Activated T-cell treated with anti-CD3 and anti-CD28 coated beads, Interleukin-2, amount 50 U/mL, for 72 hours (primary cell): ENCODE measurements at places on chromosomes 3 and 15. TPM values are rescaled to one million over a fixed set of nuclear protein-coding genes. Genes with fewer than 3 reads are reported as not detected.

GRCh38 chr3:188455748-188456147, 301.8 kb downstream of the LPP start:
- H3K27me3 ChIP-seq = no peaks in the 10 kb centered on the region
- H3K27ac ChIP-seq = no peak overlapping the region
- DNase-seq = no peak
- no peak overlapping the region for H3K4me3 ChIP-seq

- H3K27ac ChIP-seq = no peak overlapping the region
- no peak overlapping the region for H3K4me3 ChIP-seq
- no peaks in the 10 kb centered on the region for H3K36me3 ChIP-seq
- no peaks in the 10 kb centered on the region for H3K27me3 ChIP-seq
- H3K4me1 ChIP-seq = no peaks in the 10 kb centered on the region
These were observed 61.3 kb downstream of the LRRC3B start for GRCh38 chr3:26683902-26684301.

DNA sequence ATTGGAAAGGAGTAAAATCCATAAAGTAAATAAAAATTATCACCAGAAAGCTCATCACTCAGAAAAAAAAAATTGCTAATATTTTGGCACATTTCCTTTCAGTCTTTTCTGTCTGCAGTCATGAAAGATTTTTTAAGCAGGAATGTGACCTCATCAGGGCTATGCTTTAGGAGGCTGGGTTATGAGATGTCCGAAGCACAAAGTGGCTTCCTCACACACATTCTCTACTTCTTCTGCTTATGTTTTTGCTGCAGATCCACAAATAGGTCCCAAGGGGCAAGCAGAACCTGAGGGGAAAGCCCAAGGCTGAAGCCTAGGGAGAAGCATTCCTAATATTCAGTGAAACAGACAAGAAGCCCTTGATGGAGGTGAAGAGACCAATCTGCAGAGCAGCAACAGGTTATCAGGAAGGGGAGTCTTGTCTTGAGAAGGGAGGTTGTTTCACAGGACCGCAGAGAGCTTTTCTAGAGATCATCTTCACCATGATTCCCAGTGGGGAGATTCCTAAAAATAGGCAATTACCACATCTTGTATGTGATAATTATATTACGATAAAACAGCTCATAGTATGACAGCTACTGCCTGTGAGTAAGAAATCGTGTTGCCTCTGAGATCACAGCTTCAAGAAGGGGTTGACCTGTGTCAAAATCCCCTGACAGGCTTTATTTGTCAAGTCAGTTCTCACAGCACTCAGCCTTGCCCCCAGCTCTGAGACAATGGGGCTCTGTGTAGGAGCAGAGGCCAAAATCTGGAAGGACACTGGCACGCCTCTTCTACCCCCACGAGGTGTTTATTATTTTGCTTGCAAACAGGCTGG, 60.5 kb downstream of the IGF2BP2 start:
- H3K27me3 ChIP-seq = peaks cover 30% of the 10 kb centered on the region
- no peaks in the 10 kb centered on the region for H3K36me3 ChIP-seq
- H3K4me1 ChIP-seq = no peaks in the 10 kb centered on the region
- DNase-seq = no peak
- no peak overlapping the region for H3K4me3 ChIP-seq
- H3K27ac ChIP-seq = no peak overlapping the region

GRCh38 chr15:71201477-71201876, 86.2 kb downstream of the THSD4 start:
- H3K36me3 ChIP-seq = no peaks in the 10 kb centered on the region
- no peak for DNase-seq
- H3K4me3 ChIP-seq = no peak overlapping the region

- H3K27ac ChIP-seq = no peak overlapping the region
- no peak overlapping the region for H3K4me3 ChIP-seq
These were observed 240.2 kb downstream of the CD47 start for GRCh38 chr3:107850681-107851080.

DNA sequence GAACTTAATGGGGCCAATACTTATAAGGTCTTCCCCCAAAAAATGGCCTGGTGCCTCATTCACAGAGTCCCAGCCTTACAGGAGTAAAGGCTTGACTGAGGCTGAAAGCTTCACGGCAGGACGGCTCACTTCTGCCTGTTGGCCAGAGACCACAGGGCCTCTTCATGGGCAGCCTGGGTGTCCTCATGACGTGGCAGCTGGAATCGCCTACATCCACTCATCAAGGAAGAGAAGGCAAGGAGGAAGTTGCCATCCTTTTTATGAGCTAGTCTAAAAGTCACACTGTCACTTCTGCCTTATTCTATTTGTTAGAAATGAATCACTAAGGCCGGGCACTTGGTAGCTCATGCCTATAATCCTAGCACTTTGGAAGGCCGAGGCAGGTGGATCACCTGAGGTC, 89.3 kb upstream of the DGKG start:
- no peak overlapping the region for H3K27ac ChIP-seq
- no peaks in the 10 kb centered on the region for H3K4me1 ChIP-seq
- no peaks in the 10 kb centered on the region for H3K36me3 ChIP-seq
- H3K4me3 ChIP-seq = no peak overlapping the region
- H3K27me3 ChIP-seq = peaks cover 11% of the 10 kb centered on the region

DNA sequence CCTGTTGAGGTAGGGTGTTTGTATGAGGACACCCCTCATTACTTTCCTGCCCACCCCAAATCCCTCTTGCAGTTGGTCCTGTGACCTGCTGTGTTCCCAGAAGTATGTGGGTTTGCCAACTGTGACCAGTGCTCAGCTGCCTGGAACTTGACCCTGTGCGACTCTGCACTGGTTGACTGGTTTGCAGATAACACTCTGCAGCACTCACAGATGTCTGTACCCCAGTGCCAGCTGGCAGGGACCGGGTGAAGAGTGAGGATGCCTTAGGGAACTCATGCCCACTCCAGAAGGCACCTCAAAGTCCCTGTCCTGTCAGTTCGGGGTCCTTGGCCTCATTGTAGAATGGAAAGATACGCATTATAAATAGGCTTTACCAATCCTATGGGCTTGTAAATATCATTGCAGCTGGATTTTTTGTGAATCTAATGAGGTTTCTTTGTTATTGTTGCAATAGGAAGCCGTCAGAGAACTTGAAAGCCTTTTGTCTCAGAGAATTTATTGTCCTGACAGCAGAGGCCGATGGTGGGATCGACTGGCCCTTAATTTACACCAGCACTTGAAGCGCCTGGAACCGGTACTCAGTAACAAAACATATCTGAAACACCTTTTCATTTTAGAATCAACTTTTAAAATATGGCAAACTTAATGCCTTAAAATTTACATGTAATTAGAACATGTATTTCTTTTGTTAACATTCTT, 18.2 kb downstream of the FAN1 start:
- no peaks in the 10 kb centered on the region for H3K4me1 ChIP-seq
- DNase-seq = no peak
- peaks cover 16% of the 10 kb centered on the region for H3K36me3 ChIP-seq
- no peak overlapping the region for H3K27ac ChIP-seq

- peaks cover 8% of the 10 kb centered on the region for H3K27me3 ChIP-seq
- DNase-seq = peak; percentile 8
- no peak overlapping the region for H3K4me3 ChIP-seq
- peaks cover 20% of the 10 kb centered on the region for H3K4me1 ChIP-seq
These were observed 160.6 kb upstream of the IQSEC1 start for GRCh38 chr3:13233487-13234485.

DNA sequence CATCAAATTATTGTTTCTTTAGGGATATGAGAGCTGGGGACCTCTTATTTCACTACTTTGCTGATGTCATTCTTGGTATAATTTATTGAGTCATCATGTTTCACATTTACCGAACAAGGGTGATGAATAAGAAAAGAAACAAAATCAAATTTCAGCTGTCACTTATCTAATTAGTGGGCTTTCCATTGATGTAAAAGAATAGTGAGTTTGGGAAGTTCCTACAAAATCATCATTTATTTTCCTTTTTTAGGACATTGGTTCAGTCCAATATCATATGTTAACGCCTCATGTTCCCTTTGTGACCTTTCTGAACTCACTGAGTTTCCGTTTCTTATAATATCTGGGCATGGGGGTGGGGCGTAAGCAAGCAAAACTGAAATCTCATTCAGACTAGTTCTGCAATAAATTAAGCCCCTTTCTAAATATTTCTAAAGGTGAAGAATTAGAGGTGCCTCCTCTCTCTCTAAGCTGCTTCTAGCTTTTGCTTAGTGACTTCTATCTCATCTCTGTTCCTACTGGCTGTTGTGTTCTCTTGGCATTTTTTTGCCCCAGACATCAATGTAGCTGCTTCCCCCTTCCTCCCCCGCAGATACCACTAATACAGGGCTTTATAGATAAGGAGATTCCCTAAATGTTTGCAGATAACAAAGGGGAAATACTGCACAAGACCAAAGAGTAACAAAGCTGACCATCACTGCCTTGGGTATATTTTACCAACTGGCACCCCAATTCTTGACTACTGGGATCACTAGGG, 238.0 kb upstream of the CTNNB1 start:
- peaks cover 27% of the 10 kb centered on the region for H3K36me3 ChIP-seq
- H3K27me3 ChIP-seq = peaks cover 34% of the 10 kb centered on the region
- H3K27ac ChIP-seq = peak overlapping the region; percentile 50
- DNase-seq = no peak

DNA sequence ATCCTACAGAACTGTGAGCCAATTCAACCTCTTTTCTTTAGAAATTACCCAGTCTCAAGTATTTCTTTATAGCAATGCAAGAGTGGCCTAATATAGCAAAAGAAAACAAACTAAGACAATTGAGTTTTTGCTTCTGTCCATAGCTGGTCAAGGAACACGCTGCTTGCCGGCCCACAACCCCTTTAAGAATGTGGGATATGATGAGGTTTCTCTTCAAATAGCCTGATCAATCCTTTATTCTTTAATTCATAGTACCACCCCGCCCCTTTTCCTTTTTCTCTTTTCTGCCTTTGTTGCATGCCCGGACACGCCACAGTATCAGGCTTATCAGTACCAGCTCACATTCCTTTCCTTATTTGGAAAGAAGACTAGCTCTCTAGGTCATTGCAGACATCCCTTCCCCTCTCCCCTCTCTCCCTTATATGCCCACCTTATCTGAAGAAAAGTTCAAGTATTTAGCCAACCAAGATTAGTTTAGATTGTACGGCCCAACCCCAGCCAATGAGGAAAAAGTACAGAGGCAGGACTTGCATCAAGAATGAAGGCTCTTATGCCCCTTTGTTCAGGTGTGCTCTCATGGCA, 404.5 kb downstream of the OCA2 start:
- DNase-seq = no peak
- H3K27me3 ChIP-seq = no peaks in the 10 kb centered on the region
- H3K36me3 ChIP-seq = no peaks in the 10 kb centered on the region
- no peak overlapping the region for H3K4me3 ChIP-seq

Gene CADPS
- not detected for total RNA-seq

Gene IMPG2
- total RNA-seq = 0.82 TPM

GRCh38 chr3:74535281-74535680, 79.2 kb downstream of the CNTN3 start:
- H3K4me3 ChIP-seq = no peak overlapping the region
- H3K27me3 ChIP-seq = no peaks in the 10 kb centered on the region
- no peak for DNase-seq

GRCh38 chr15:75677465-75678323, 30.0 kb downstream of the SNX33 start:
- H3K27ac ChIP-seq = no peak overlapping the region
- no peak overlapping the region for H3K4me3 ChIP-seq
- no peaks in the 10 kb centered on the region for H3K36me3 ChIP-seq

DNA sequence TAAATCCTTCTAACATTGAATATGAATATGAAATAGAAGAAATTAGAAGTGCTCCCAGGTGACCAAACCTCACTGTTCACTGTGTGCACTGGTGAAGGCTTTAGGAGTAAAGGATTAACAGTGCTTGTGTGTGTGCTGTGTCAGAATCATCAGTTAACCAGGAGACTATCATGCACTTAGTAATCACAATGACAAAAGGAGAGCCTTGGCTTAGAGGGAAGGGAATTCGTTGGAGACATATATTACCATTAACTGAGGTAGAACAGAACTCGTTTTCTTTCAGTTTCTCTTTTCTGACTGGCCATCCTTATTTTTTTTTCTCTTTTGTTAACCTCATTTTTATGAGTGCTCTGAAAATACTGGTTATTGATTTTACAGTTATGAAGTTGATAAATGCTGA, 213.3 kb upstream of the GBE1 start:
- H3K27me3 ChIP-seq = no peaks in the 10 kb centered on the region
- DNase-seq = no peak
- no peak overlapping the region for H3K27ac ChIP-seq
- H3K36me3 ChIP-seq = no peaks in the 10 kb centered on the region
- H3K4me1 ChIP-seq = no peaks in the 10 kb centered on the region
- H3K4me3 ChIP-seq = no peak overlapping the region

Gene SEMA5B
- not detected for total RNA-seq

GRCh38 chr3:191269289-191270085, 59.7 kb upstream of the CCDC50 start:
- H3K4me3 ChIP-seq = no peak overlapping the region
- no peak overlapping the region for H3K27ac ChIP-seq
- no peak for DNase-seq
- no peaks in the 10 kb centered on the region for H3K27me3 ChIP-seq
- H3K36me3 ChIP-seq = no peaks in the 10 kb centered on the region

GRCh38 chr3:53104762-53105161, 25.5 kb downstream of the RFT1 start:
- H3K4me1 ChIP-seq = peaks cover 74% of the 10 kb centered on the region
- H3K27me3 ChIP-seq = no peaks in the 10 kb centered on the region
- H3K4me3 ChIP-seq = no peak overlapping the region
- H3K36me3 ChIP-seq = peaks cover 6% of the 10 kb centered on the region
- peak overlapping the region; percentile 11 for H3K27ac ChIP-seq

- DNase-seq = no peak
- H3K36me3 ChIP-seq = no peaks in the 10 kb centered on the region
- H3K27ac ChIP-seq = no peak overlapping the region
These were observed 102.6 kb upstream of the ABI3BP start for GRCh38 chr3:101095693-101096430.

DNA sequence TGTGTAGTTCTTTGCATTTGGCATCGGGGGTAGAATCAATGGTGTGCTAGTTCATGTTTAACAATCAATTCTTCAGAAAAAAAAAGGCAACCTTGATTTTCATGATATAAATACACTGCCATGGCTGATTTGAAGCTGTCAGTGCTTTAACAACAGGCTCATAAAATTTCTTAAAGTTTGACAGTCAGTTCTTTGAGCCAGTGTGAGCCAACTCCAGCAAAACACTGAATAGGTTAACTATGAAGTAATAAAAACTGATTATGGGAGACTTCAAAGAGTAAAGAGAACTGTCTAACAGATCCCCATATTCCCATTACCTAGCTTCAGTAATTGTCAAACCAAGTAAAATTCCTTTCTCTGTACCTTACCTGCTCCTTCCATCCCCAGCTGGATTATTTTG, 241.7 kb upstream of the SUCLG2 start:
- H3K36me3 ChIP-seq = no peaks in the 10 kb centered on the region
- H3K27me3 ChIP-seq = no peaks in the 10 kb centered on the region
- DNase-seq = no peak
- H3K4me3 ChIP-seq = no peak overlapping the region
